Tongue (tissue), 3 donors: ENCODE measurements at places on chromosomes 12 and 14.

GRCh38 chr14:55454264-55455002 lies 14.0 kb upstream of the TBPL2 start:
- DNase-seq = peak; percentile 60

GRCh38 chr14:105944632-105945610 lies 418.5 kb downstream of the TMEM121 start:
- DNase-seq = no peak

- no peak for DNase-seq
Observed at GRCh38 chr12:1289371-1290155, 298.5 kb downstream of the ERC1 start.

DNA sequence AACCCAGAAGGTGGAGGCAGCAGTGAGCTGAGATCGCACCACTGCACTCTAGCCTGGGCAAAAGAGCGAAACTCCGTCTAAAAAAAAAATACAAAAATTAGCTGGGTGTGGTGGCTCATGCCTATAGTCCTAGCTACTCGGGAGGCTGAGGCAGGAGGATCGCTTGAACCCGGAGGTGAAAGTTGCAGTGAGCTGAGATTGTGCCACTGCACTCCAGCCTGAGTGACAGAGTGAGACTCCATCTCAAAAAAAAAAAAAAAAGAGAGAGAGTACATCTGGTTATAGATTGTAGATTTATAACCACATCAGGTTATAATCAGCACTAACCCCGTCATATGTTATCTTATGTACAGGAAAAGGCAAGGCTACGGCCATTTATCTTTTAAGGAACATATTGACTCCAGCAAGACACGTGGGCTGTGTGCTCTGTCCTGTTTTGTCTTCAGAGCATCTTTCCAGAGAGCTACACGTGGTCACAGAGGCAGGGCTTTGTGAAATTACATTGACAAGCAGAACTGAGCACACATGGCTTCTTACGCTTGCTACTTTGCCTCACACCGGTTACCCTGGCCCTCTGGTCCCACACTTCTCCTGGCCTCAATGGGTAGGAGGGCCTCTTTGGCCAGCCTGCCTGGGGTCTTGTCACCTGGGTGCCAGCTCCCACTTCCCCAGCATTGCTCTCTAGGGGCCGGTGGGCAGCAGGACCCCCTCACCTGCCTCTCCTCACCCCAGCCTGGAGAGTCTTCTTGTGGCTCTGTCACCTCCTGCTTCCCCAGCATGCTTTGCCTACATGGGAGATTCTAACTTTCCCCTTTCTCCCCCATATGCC lies 6.8 kb upstream of the DYNC1H1 start:
- DNase-seq = no peak

- no peak for DNase-seq
Observed at GRCh38 chr12:42981379-42981778, 391.8 kb upstream of the PRICKLE1 start.

- peak; percentile 37 for DNase-seq
Observed at GRCh38 chr12:103573185-103573584, 13.9 kb upstream of the STAB2 start.

GRCh38 chr12:43100231-43100630 lies 451.8 kb downstream of the ADAMTS20 start:
- no peak for DNase-seq

DNA sequence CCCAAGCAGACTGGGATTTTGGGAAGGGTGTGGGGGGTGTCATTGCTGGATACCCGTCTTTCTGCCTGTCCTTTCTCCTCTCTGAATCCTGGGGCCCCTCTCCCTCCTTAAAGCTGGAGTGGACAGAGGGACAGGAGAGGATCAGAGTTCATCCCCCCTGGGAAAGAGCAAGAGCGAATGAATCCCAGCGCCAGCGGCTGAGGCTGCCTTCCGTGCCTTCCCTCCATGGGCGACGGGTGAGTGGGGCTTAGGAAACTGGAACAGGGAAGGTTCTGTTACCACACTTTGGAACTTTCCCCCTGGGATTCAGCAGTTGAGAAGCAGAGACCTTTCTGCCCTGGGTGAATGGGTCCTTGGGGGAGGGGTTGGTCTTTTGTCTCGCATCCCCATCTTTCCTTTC lies 16.2 kb upstream of the RIN3 start:
- DNase-seq = no peak

- DNase-seq = no peak
Observed at GRCh38 chr12:32891956-32892355, 4.6 kb downstream of the PKP2 start.

DNA sequence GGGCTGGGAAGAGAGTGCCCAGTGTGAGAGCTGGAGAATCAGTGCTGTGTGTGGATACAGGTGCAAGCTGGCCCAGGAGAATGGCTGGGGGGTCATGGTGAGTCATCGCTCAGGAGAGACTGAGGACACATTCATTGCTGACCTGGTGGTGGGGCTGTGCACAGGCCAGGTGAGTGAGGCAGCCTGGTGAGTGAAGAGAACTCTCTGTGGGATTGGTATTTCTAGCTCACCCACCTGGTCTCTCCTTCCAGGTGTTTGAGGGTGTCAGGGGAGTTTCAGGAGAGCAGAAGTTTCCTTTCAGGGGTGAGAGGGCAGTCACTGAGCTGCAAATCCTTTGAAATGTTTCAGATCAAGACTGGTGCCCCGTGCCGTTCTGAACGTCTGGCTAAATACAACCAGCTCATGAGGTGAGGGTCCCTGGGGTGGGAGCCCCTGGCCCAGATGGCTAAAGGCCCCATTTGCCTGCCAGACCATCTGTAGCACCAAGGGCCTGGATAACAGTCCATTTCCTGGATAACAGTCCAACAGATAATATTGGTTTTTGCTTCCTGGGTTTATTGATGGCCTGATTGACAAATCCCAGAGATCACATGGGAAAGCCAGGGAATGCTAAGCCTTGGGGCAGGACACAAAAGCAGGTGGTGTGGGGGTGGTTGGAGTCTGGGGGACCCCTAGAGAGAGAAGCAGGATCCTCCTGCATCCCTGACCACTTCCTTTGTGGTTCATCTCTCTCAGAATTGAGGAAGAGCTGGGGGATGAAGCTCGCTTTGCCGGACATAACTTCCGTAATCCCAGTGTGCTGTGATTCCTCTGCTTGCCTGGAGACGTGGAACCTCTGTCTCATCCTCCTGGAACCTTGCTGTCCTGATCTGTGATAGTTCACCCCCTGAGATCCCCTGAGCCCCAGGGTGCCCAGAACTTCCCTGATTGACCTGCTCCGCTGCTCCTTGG lies 5.5 kb upstream of the ATN1 start:
- DNase-seq = no peak
